ENCODE measurements at places on chromosomes 7 and 10.

DNA sequence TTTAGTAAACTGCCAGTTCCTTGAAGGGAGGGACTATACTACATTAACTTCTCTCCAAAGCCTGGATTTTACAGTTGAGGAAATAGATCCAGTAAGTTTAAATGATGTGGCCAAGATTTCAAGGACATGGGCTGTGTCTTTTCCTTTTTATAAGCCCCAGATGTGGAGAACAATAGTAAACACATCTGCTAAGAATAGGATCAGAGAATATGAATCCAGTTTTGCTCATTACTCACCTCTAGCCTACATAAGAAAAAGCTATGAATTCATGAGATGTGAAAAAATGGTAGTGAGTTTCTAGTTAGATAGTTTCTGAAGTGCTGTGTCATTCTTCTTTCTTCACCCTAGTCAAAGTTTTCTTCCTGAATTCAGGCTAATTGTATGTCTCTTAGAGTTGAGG lies 38.6 kb downstream of the MAGI2 start:
- DNase-seq: no peak

GRCh38 chr10:61895898-61896600 lies 5.5 kb upstream of the ARID5B start:
- no peak for DNase-seq

- DNase-seq: no peak
Observed at GRCh38 chr10:28922127-28922526, 244.8 kb downstream of the BAMBI start.

DNA sequence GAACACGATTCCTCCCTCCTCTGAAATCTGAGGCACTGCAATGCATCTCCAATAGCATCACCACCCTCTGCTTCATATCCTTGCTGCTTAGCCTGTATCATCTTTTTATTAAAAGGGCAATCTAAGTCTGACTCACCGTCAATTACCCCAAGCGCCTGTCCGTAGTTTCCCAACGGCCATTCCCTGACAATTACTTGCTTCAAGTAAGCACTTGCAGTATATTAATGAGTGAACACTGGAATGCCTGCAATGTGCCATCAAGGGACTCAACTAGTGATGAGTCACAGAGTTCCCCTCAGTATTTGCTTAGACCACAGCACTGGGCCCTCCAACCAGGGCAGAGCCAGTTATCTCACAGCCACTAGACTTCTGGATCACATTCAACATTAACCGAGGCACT lies 19.5 kb upstream of the PPP1R3C start:
- DNase-seq: no peak

DNA sequence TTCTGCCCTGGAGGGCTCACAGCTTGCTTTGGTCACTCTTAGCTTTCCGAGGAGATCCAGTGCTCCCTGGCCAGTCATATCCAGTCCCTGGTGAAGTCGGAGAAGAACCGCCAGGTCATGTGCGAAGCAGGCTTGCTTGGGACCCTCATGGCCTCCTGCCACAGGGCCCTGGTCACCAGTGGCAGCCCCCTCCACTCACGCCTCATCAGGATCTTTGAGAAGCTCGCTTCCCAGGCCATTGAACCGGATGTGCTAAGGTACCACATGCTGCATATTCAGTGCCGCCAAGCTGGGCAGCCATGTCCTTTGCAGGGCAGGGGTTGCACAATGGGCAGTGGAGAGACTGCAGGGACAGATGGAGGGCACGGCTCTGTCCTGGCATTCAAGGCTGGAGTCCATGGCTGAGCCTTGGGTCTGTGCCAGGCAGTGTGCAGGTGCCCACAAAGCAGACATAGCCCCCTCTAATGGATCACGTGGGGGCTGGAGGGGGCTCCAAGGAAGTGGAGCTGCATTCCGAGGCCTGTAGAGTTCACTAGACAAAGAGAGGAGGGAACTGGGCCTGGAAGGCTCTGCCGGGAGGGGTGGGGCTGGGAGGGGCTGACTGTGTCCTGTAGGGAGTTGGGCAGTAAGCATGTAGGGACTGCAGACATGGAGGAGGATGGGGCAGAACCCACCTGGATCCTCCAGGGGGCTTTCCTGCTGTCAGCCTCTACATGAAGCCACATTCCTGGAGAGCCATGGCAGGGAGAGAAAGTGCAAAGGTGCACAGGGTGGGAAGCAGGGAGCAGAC lies 89.9 kb downstream of the WDFY4 start:
- no peak for DNase-seq

Measured in stimulated activated CD4-positive, alpha-beta T cell treated with anti-CD3 and anti-CD28 coated beads, Interleukin-1b, Interleukin-23, amount 100 ng/mL, for 1 hour (primary cell).